ENCODE measurements at places on chromosomes 2 and 18.

GRCh38 chr2:234348081-234348480 lies 148.8 kb downstream of the ARL4C start:
- no peak for DNase-seq

- DNase-seq: no peak
Observed at GRCh38 chr18:75496151-75496550, 68.6 kb upstream of the SMIM21 start.

DNA sequence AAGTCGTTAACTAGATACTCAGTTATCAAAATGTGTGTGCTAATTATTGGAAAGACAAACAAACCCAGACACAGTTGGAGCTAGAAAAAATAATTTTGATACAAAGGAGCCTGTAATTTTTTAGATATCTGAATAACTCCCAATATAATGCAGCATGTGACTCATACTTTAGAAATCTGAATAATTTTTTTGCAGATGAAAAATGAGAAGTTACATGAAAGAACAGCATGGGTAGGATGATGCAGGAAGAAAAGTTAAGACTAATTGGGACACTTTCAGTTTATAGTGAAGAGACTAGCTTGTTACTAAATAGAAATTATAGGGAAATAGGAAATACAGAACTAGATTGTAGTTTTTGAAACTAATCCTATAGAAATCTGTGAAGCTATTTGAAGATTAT lies 945.8 kb downstream of the CBLN2 start:
- DNase-seq: no peak

GRCh38 chr2:239533569-239534316 lies 132.9 kb upstream of the HDAC4 start:
- no peak for DNase-seq

- no peak for DNase-seq
Observed at GRCh38 chr2:38390947-38391346, 13.9 kb upstream of the ATL2 start.

GRCh38 chr18:55633032-55633431 lies 45.0 kb upstream of the TCF4 start:
- no peak for DNase-seq

DNA sequence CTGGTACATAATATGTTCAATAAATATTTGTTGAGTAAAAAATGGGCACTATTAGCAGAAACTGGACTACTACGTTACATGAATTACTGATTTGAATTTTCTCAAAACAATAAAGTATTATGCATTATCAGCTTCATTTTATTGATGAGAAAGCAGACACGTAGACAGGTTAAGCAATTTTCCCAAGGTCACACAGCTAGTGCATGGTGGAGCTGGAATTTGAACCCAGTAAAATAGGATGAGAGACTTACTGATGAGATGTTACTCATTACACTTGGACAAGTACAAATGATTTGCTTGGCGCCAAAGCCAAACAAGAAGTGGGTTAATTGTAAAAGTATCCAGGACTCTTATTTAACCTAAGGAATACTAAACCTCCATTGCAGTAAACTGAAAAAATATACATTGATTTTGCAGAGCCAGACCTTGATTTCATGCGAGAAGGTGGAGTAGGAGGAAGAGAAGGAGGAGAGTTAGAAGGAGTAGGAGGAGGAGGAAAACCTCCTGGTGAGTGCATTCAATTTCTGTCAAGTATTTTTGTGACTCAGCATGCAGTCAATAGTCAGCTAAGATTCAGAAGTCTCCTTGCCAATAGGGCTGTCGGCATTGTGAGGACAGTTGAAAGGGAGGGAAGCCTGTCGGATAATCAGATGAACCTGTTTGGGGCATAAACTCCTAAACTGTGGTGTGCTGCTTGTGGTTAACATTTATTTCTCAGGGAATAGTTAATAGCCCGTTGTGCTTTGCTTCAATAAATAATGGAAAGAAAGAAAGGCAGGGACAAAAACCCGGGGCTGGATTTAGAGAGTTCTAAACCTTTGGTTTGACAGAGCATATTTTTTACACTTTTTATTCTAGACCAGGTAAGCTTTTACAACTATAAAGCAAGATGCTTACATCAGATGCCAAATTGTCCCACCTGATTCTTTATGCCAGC lies 77.0 kb upstream of the TACR1 start:
- no peak for DNase-seq

DNA sequence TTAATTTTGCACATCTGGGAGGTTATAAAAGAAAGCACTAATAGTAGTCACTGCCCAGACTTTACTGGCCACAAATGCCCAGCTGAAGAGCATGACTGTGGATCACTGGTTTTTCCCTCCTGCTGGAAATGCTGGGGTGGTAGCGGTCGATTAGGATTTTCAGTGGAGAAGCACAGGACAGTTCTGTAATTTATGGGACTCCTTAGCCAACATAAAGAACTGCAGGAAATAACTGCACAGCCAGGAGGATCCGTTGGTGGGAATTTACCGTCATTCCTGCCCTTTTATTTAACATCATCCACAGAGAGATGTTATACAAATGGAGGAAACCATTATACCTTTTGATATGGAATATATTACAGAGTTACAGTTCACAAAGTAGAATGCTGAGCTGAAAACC lies 61.5 kb downstream of the TNFRSF11A start:
- no peak for DNase-seq

DNA sequence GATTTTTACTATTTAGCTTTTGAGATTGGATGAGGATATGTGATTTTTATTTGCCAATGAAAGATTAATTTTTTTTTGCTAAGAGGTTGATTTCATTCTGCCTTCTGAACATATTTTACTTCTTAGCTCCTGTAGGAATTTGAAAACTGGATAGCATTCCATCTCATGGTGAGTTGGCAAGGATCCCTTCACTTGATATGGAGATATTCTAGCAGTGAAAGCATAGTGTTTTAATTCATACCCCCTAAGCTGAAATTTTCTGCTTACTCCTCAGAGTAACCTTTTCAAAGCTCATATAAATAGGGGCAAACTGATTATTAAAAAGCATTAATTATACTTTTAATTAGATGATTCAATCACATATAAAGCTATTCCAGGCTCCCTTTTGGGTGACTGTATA lies 61.0 kb upstream of the KCNJ3 start:
- no peak for DNase-seq

GRCh38 chr2:30769891-30770462 lies 37.3 kb downstream of the CAPN13 start:
- no peak for DNase-seq

DNA sequence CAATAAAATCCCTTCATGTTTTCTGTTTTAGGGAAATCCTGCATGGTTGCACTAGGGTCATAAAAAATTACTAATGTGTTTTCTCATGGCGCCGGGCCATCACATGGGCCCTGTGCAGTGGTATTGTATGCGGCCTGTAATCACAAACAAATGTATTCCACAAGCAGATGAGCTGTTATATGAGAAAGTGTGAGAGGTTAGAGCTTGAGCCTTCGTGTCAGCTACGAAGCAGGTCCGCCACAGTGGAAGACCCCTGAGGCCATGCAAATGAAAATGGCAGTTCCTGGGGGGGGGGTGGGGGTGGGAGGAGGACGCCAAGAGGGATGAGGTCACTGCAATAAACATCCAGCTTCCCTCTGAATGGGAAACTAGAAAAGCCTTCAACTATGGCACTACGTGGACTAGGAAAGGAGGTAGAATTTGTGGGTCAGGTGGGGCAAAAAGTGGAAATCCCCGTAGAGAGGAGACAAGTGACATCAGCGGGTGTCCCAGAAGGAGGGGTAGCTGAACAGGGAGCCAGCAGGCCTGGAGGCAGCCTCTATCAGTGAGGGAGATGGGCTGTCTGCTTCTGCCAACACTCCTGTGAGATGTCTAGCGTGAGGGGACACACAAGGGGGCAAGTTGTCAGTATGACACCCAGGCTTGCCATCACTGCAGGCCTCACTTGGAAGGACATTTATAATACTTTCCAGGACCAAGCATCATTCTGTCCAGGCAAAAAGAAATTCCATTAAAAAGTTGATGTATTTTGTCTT lies 130.3 kb upstream of the CTAGE1 start:
- DNase-seq: no peak

GRCh38 chr2:38556006-38556801 lies 46.5 kb downstream of the HNRNPLL start:
- DNase-seq: no peak
